ENCODE measurements at places on chromosomes 4 and X.

GRCh38 chr4:113433116-113433515, 328.4 kb downstream of the CAMK2D start:
- DNase-seq = no peak

DNA sequence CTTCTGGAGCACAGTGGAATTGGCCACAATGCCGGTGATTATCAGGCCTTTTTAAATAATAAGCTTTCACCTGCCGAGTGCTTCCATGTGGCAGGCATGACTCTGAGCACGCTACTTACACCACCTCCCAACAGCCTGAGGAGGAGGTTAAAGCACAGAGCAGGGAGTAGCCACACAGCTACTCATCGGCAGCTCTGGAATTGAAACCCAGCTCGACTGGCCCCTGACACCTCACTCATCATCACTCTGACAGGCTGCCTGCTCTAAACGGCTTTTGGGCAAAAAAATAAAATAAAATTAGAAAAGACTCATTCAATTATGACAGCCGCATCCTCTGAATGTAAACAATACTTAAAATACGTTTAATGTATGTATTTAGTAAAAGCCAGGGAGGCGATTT, 326.4 kb upstream of the NOCT start:
- DNase-seq = no peak

DNA sequence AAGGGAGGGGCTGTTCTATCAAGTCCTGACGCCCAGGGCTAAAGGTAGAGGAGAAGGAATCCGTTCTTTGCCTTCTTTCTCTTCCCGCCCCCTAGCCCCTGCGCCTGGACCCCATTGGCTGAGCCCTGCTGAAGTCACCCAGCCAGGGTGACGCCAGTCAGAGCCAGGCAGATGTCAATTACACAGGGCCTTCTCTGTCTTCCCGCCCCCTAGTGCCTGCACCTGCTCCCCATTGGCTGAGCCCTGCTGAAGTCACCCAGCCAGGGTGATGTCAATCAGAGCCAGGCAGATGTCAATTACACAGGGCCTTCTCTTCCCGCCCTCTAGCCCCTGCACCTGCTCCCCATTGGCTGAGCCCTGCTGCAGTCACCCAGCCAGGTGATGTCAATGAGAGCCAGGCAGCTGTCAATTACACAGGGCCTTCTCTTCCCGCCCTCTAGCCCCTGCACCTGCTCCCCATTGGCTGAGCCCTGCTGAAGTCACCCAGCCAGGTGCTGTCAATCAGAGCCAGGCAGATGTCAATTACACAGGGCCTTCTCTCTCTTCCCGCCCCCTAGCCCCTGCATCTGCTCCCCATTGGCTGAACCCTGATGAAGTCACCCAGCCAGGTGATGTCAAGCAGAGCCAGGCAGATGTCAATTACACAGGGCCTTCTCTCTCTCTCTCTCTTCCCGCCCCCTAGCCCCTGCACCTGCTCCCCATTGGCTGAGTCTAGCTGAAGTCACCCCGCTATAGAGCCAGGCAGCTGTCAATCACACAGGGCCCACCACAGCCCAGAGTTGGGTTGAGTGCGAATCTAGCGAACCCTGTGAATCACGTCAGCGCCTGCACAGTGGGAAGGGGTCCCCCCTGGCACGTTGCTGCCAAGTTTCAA, 46.4 kb downstream of the ASMT start:
- DNase-seq = no peak

GRCh38 chr4:161650812-161651211, 513.0 kb downstream of the FSTL5 start:
- DNase-seq = no peak

GRCh38 chr4:176090115-176090514, 24.5 kb downstream of the WDR17 start:
- DNase-seq = no peak

- no peak for DNase-seq
Observed at GRCh38 chr4:25862411-25863346, at the start of gene SEL1L3. Gene SEL1L3 (minus strand): TSS chr4:25862988. CDS start chr4:25862836, 152 bp downstream.

DNA sequence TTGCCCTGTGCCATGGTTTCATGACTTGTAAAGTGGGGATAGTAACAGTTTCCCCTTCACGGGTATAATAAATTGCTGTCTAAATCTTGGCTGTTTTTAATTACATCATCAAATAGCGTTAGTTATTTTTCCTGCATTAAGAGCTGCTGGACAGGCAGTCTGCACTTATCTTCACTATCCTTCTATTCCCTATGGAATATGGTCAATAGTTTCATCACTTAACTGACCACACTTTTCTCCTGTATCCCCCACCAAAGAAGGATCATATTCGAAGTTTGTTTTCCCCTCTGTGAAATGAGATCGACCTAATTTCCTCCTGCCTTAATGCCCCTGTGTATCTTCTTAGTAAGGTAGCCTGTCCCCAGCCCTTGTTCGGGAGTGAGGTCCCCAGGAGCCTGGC, 133.2 kb downstream of the SHROOM3 start:
- no peak for DNase-seq

DNA sequence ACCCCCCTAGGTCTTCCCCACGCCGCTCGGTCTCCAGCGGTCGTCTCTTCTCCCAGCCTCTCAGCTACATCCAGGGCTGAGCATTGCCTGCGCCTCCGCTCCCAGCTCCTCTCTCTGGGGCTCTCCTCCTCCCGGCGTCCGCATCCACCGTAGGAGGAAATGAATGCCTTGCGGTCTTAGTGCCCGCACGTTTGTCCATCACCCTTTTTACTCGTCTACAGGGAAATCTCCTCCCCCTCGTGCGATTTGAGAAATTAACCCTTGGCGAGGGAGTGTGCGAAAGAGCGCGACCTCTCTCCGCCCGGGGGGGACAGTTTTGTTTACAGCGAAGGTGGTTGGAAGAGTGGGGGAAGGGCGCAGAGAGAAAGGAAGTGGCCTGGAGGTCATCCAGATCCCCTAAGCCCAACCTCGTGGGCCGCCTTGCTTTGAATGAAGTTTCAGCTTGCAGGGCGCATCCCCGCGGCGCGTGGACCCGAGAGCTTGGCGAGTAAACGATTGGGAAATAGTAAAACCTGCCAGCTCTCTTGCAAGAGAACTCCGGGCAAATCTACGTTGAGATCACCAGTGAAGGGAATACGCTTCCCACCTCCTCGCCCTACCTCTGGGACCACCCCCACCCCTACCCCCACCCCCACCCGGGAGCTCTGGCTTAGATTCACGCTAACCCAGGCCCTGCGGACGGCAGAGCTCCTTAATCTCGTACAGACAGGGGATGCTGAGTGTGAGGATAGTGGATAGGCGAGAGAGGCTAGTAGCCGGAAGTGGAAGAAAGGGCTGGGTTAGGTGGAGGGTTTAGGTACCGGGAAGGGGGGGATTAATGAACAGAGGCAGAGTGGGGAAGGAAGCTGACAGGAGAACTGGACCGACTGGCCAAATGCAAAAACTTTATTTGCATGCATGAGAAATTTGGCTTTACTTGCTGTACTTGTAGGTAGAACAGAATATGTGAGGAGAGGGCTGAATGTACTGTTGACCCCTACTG, at the start of gene ELOVL6:
TSS of gene ELOVL6 (minus strand) at position 181 of the 982 bp plus-strand sequence. CDS start 280 bp downstream, outside the sequence.
- DNase-seq = peak; percentile 68

DNA sequence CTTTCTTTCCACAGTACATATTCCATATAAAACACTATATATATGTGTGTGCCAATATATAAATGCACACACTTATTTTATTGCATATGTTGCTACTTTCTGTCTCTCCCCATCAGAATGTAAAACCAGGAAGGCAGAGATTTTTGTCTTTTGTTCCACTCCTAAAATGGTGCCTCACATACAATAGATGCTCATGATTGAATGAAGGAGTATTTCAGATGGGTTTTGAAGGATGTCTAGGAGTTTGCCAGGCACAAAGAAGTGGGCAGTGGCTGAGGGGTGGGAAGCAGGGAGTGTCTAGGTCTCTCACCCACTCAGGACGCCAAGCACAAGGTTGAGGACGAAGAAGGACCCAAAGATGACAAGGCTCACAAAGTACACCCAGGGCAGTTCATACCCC, 5.4 kb downstream of the CACNA1F start:
- DNase-seq = no peak

- DNase-seq = no peak
Observed at GRCh38 chr4:165844161-165844560, 28.9 kb upstream of the TLL1 start.

GRCh38 chrX:17802756-17803155, 58.3 kb downstream of the RAI2 start:
- no peak for DNase-seq

GRCh38 chr4:1753697-1754311, 32.5 kb downstream of the TACC3 start:
- DNase-seq = no peak

DNA sequence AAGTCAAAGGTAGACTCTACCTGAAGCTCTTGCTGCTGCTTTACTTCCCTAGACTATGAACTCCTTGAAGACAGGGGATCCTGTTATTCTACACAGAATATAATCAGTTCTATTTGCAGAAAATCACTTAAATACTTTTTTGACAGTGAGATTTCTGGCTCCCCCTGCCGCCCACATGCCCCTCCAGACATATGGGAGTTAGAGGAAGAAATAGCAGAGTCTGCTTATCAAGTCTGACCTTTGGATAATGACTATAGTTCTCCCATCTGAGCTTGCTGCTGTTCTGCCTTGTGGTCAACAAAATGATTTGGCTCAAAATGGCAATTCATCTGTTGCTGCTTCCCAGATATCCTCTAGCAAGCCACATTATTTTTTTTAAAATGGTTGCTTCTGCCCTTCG, 101.1 kb downstream of the ENOX2 start:
- no peak for DNase-seq

DNA sequence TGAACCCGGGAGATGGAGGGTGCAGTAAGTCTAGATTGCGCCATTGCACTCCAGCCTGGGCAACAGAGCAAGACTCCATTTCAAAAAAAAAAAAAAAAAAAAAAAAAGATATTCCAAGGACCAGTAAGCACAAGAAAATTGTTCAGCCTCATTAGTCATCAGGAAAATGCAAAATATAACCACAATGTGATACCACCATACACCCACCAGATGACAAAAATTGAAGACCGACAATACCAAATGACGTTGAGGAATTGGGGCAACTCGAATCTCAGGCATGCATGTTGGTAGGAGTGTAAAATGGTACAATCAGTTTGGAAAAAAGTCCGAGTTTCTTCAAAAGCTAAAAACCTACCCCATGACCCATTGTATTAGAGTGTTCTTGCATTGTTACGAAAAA, 130.2 kb upstream of the FAM9B start:
- peak; percentile 62 for DNase-seq

GRCh38 chrX:48782795-48783194, 3.6 kb upstream of the GATA1 start:
- no peak for DNase-seq

DNA sequence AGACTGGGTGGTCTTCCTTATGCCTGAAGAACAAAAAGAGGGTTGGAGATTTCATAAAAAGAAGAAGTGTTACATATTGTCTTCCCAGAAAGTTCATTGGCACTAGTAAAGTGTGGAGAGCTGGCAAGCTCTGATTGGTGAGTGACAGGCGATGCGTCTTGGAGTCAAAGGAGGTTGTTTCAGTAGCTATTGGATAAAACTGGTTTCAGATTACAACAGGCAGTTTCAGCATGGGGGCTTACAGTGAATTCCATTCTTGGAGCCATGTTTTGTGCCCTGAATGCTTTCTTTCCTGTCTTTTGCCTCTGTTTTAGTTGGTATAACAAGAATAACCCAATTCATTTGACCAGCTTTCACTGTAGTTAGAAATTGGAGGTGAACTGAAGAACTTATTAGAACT, 750.5 kb downstream of the ADGRL3 start:
- DNase-seq = no peak

DNA sequence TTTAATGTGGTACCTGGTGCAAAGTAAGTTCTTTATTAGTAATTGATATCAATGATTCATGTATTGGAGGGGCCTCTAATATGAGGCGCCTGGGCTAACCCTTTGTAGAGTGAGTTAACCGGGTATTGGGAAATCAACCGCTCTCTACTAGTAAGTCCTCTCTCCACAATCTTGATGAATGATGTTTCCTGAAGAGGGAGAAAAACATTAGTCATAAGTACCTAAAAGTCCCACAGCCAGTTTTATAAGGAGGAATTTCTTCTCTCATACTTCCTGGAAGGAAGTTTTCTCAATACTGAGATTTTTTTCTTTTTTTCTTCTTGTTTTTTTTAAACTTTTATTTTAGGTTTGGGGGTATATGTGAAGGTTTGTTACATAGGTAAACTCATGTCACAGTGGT, 62.3 kb downstream of the AGTR2 start:
- peak; percentile 68 for DNase-seq

DNA sequence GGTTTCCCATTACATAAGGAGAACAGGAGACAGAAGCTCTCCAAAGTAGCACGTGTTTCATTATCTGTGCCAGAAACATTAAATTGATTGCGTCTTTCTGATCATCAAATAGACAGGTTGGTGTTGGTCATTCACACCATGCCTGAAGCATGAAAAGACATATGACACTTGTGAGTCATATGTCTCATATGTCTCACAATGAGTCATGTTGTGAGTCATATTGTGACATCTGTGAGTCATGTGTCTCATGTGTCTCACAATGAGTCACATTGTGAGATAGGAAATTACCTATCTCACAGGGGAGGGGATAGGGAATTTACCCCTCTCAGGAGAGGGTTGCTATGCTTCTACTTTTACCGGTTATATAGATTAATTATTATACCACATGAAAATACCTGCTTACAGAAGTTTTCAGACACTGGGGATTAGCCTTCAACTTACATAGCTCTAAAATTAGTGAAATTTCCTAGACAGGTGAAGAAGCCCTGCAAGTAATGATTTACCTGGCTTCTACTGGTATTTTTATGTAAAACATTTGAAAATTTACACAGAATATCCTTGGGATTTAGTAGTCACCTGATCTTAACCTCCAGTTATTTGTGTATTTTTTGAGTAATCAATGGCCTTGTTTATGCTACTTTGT, 80.8 kb downstream of the NPFFR2 start:
- DNase-seq = peak; percentile 80

GRCh38 chr4:19095491-19096046, 1074.0 kb upstream of the LCORL start:
- DNase-seq = no peak

GRCh38 chr4:121094297-121094966, 22.1 kb upstream of the NDNF start:
- DNase-seq = no peak

- DNase-seq = peak; percentile 14
Observed at GRCh38 chr4:79042079-79042674, 102.9 kb upstream of the PAQR3 start.

GRCh38 chrX:77426811-77427210, 20.4 kb upstream of the FGF16 start:
- no peak for DNase-seq

- no peak for DNase-seq
Observed at GRCh38 chr4:175970724-175971123, 94.9 kb upstream of the WDR17 start.

DNA sequence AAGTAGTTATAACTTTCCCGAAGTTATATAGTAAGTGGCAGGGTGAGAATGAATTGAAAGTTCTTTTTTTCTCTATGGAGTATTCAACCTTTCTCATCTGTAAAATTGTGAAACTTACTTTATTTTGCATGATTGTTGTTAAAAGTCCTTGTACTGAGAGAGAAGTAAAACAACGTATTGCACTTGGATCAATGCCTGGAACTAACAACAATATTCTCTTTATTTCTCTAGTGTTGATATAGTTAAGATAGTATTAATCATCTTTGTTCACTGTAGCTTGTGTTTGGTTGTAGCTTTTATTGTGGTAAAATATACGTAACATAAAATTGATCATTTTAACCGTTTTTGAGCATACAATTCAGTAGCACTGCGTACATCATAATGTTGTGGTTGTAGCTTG, 48.7 kb downstream of the STIM2 start:
- DNase-seq = no peak

Data from RPMI7951 (cell line).